ENCODE measurements at places on chromosomes 2 and 18.

DNA sequence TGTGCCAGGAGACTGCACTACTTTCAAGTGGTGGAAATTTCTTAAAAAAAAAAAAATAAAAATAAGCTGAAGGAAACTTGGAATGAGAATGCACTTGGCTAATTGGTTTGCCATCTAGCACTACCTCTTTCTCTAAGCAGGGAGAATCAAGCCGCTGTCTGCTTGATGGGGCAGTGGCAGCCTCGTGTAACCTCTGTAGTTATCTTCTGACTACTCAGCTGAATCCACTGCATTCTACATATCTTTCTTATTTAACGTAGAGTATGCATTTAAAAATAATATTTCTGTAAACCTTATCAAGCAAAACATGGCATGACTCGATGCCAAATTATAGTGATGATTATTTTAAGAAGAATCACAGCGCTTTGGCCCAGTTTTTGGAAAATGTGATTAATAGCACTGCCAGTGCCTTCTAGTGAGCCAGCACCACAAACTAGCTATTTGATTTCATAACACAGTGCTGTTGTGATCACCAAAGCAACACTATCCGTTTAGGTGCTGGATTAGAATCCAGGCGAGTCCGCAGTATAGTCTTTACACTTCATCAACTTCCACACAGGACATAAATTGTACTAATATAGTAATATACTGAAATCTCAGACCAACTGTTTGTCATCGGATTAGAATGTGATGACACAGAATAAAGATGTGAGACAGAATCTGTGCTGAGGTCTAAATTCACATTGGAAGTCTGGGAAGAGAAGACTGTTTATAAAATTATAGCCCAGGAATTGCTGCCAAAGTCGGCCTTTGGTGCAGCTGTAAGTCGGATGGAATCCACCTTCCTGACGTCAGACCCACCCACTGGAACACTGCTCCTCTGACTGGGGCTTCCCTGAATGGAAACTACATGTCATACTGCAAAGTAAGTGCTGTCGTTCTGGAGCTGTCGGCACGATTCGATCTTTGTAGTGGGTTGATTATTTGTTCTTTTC, 136.5 kb upstream of the ETAA1 start:
- no peak for DNase-seq

DNA sequence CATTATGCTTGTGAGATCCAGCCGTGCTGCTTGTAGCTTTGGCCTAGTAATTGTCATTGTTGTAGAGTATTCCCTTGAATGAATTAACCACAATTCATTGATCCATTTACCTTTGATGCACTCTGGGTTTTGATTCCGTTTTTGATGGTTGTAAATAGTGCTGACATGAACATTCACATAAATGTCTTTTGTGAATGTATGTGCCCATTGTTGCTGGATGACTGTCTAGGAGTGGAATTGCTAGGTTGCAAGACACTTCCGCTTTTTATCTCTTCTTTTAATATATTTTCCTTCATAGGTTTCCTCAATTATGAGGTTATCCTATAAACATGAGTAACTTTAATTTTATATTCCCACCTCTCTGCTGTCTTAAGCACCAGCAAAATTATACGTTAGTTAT, 104.8 kb upstream of the CCDC68 start:
- DNase-seq, result no peak

- no peak for DNase-seq
Measured at GRCh38 chr2:212938144-212938793, 213.1 kb downstream of the IKZF2 start.

DNA sequence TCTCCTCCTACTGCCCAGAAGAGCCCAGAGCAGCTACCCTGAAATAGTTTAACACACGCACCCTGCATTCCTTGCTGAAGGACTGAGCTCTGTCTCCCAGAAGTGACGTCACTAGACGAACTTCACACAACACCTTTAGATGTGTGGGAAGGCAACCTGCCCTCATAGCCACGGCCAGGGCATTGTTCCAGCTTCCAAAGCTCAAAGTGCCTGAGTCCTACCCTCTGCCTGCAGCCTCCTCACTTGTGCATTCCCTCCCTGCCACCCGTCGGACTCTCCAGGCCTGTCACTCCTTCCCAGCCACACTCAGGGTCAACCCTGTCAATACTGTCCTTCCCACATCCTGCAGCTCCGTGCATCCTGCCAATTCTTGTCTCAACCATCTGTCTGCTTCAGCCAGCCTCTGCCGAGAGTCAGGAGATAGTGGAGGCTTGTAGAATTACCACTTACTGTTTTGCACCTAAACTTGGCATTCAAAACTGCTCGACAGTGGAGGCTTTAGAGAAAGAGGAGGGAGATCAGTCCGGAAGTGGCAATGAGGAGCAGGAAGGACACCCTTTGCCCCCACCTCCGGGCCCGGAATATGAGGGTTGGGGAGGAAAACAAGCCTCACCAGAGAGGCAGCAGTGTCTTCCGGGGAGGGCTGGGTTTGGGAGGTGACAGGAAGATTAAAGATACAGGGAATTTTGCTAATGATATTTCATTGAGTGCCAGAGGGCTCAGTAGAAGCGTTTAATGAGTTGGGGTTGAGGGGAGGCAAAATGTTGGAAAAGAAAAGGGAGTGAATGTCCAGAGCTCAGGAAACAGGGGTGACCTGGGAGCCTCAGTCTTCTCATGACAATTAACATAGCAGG, 72.3 kb upstream of the ATG16L1 start:
- DNase-seq, result no peak

DNA sequence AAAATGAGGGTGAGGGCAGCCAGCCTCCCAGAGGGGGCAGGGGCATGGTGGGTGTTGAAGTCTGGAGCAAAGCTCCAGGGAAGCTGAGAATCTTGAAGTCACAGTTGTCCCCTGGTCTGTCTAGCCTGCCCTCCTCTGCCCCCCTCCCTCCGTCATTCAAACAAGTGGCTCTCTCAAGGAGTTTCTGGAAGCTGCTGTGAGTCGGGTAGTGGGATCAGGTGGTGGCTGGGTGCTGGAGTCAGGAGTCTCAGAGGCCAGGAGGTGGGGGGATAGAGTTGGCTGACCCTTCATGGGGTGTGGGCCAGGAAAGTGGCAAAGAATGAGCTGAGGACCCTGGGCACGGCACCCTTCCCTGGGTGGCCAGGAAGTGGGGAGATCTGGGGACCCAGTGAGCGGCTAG, 495 bp upstream of the ASIC4 start:
- DNase-seq, result no peak

DNA sequence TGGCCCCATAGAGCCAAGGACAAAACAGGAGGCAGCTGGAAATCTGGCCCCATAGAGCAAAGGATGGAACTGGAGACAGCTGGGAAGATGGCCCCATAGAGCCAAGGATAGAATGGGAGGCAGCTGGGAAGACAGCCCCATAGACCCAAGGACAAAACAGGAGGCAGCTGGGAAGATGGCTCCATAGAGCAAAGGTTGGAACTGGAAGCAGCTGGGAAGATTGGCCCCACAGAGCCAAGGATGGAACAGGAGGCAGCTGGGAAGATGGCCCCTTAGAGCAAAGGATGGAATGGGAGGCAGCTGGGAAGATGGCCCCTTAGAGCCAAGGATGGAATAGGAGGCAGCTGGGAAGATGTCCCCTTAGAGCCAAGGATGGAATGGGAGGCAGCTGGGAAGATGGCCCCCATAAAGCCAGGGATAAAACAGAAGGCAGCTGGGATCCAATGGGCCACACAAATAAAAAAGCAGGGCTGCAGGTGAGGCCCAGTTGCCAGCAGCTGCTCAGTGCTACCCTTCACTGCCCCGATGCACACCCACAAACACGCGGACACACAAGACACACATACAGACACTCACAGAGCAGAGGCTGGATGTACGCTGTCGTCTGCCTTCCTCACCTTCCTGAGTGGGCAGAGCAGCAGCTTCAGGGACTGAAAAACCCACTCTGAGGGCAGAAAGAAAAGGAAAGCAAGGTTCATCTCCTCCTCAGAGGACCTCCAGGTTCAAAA, 505.4 kb upstream of the MYT1L start:
- no peak for DNase-seq

- no peak for DNase-seq
Measured at GRCh38 chr2:9174771-9175437, 31.7 kb upstream of the ASAP2 start.

DNA sequence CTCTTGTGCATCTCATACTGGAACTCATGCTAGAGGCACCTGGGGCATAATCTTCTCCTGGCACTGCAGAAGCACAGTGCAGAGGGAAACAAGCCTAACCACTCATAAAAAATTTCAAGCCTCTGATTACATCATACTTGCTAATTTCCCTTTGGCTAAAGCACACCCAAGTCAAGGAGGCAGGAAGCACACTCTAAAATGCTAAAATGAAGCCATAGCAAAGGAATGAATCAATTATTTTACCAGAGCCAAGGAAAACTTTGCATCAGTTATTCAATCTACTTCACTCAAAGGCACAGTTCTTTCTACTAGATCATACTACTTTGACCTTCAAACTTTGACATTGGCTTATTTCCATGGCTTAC, 79.6 kb upstream of the SPOPL start:
- DNase-seq, result no peak

DNA sequence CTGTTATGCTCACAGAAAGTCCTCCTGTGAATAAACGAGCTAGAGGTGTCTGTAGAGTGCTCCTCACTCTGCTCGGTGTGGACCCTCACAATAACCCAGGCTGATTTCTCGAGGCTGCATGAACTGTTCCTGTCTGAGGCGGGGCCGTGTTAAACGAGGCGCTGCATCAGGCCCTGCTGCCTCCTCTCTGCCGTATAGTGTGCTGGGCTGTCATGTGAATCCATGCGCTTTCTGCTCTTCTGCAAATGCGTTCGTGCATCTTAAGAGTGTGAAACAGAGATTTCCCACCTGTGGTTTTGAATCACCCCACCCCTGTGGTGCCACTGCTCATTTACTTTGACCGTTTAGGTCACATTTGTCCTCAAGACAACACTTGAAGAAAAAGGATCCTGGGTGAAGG, 26.2 kb downstream of the TRAF3IP1 start:
- no peak for DNase-seq

DNA sequence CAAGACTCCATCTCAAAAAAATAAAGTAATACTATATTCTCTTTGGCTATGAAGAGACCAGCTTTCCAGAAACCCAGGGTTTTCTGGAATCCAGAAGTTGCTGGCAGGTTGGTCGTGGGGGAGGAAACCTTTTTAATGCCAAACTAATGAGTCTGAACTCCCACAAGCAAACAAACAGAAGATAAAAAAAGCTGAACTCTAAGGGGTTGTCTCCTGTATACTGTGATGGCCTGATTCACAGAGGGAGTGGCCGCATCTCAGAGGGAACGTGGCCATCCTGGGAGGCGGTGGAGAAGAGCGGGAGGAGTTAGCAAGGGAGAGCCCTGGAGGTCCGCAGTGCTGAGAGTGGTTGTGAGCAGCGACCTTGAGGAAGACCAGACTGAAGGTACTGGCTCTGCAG, 36.1 kb downstream of the LIMS1 start:
- no peak for DNase-seq

DNA sequence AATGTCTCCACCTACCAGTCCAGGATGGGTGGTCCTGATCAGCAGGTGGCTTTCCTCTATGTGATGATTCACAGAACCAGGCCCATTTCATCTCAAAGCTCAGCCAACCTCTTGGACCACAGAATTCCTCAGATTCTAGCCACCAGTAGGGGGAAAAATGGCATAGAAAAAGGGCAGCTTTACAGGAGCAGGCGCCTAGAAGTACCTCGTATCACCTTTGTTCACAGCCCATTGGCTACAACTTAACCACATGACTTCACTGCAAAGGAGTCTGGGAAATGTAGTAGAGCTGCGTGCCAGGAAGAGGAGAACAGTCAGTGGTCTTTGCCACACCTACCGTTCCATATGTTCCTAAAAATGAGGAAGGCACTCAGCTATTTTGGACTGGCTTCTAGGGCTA, 62.8 kb upstream of the DTNA start:
- no peak for DNase-seq

DNA sequence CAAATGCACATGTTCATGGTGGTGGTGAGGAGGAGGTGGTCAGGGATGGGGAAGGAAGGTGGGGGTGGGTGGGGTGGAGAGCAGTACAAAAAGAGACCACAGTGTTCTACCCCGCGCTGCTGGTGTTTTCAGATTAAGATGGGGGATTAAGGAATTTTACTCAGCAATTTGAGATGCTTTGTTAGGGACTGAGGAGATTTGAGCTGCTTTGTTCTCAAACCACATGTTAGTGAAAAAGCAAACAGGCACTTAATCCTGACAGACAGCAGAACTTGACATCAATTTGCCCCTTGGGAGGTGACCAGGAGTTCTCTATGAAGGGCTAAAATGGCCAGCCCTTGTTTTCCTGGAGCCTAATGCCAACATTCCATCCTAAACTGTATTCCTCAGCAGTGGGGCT, 244.5 kb downstream of the MEIS1 start:
- DNase-seq, result no peak

DNA sequence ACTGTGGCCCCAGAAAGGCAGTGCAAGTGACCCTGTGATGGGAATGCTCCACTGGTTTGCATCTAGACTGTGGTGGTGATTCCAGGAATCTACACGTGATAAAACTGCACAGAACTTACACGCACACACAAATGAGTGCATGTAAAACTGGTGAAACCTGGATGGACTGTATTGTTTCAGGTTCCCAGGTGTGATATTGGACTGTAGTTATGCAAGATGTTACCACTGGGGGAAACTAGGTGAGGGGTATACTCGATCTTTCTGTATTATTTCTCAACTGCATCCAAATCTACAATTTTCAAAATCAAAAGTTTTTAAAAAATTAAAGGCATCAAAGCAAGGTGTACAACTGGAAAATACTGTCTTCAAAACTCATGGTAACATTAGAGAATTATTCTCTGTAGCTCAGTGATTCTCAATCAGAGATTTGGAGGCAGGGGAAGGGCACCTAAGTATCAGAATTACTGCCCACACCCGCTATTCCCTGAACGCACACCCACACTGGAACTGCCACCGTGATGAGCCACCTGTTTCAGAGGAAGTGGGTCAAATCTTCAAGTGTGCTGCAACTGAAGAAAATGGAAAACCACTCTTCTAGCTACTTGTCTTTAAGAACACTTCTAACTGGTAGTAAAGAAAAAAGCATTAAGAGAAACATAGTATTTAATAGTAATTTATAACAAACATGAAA, 26.7 kb downstream of the PTPN2 start:
- no peak for DNase-seq

GRCh38 chr18:61842146-61842545, 50.7 kb downstream of the RNF152 start:
- DNase-seq, result no peak

- DNase-seq, result no peak
Measured at GRCh38 chr2:119678021-119678656, 862 bp upstream of the TMEM177 start.

DNA sequence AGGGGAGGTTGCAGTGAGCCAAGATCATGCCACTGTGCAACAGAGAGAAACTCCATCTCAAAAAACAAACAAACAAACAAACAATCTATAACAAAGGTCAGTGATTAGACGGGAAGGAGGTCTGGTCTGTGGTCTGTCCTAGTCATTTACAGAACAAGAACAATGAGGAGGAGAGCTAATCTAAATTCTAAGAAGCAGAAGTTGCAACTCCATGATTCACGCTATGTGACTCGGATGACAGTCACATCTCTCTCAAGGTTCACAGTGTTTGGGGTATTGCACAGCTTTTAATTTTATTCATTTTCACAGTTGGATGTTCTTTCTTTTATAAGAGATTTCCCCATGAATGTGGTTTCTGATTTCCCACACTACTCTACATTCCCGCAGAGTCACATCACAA, 218.7 kb upstream of the PIEZO2 start:
- no peak for DNase-seq
